ENCODE measurements at places on chromosomes 6 and 20.

DNA sequence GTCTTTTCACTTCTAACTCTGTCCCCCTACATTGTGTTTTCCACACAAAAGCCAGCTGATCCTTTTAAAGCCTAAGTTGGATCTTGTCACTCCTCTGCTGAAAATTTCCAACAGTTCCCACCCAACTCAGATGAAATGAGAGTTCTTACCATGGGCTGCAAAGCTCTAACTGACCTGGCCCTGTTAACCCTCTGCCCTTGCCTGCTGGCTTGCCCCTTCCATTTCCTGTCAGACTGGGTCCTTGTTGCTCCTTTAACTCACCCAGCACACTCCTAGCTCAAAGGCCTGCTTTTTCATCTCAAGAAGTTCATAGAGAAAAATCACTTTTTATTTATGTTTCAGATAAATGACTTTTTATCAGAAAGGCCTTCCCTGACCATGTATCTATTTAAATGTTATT lies 66.5 kb upstream of the HEY2 start:
- DNase-seq: no peak

- no peak for DNase-seq
Measured at GRCh38 chr6:139766796-139767195, 392.3 kb upstream of the CITED2 start.

- peak; percentile 56 for DNase-seq
Measured at GRCh38 chr6:100464903-100465700, at the start of gene SIM1. Gene SIM1, minus strand, starts transcription at chr6:100464921. Its CDS starts 1,453 bp downstream, at chr6:100463468.

DNA sequence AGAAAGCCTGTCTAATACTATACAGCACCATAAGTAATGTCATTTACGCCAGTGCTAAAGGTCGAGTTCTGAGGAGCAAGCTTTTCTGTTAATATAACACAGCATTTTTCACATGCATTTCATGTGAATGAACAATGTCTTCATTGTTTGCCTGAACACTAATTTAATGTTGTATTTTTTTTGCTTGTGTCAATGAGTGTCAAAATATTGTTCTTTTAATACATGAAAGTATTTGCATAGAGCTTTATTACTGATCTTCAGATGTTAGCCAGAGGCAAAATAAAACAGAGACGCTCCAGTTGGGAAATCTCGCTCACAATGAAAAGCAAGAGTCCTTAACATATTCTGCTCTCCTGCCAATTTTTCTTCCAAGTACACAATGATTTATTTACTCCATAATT lies 151.8 kb downstream of the FOXC1 start:
- DNase-seq: peak; percentile 74

- no peak for DNase-seq
Measured at GRCh38 chr6:127376685-127377084, 33.3 kb upstream of the ECHDC1 start.

GRCh38 chr20:58651946-58652605 lies 993 bp downstream of the STX16 start:
- peak; percentile 56 for DNase-seq

DNA sequence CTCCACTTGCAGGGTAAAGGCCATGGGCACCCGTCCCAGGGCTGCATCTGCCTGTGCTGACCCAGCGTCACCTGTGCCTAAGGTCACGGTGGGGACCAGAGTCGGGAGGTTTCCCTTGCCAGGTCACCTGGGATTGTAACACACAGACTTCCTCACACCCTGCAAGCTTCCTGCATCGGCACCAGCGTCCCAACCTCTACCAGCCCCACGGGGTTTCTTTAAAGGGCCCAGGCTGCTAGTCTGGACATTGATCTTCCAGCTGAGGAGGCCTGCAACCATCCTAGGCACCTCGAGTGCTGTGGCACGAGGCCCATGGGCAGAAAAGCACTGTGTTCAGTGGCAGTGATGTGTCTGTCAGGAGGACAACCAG lies 12.6 kb downstream of the ACSS1 start:
- DNase-seq: no peak

GRCh38 chr20:58575776-58576602 lies 60.8 kb upstream of the APCDD1L start:
- DNase-seq: no peak

GRCh38 chr6:63441266-63441956 lies 121.6 kb upstream of the LGSN start:
- DNase-seq: peak; percentile 28

- DNase-seq: no peak
Measured at GRCh38 chr20:57407541-57407956, 16.4 kb downstream of the RBM38 start.

GRCh38 chr20:2305946-2306345 lies 10.1 kb downstream of the TGM3 start:
- DNase-seq: peak; percentile 33

DNA sequence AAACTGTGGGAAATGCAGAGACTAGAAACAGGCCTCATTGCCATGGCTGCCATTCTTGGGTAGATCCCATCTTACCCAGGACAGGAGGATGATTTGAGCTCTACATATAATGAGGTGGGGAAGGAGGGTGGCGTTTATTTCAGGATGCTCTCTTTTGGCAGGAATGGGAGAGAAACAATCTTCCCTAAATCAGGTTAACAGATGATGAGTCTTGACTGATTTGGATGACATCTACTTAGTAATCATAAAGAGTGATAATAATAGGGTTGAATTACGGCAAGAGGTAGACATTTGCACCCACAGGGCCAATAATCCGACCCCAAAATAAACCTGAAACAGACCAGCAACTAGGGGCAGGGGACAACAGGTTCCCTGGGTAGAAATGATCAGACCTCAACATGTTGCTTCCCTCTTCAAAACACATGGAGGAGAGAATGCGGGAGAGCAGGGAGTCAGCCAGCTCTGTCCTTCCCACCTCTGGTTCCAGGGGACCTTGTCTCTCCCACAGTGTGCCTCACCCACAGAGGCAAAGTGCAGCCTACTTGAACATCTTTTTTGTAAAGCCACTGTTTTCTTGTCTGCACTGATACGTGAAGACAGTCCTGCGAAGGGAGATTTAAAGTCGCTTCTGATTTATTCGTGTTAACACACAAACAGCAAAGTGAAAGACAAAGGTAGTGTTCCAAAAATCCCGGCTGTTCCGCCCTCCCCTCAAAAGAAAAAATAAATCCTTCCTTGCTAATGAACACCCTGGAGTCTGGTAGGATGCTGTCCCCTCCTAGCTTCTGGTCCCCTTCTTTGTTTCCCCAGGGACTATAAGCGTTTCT lies 3.9 kb downstream of the FOXQ1 start:
- no peak for DNase-seq

DNA sequence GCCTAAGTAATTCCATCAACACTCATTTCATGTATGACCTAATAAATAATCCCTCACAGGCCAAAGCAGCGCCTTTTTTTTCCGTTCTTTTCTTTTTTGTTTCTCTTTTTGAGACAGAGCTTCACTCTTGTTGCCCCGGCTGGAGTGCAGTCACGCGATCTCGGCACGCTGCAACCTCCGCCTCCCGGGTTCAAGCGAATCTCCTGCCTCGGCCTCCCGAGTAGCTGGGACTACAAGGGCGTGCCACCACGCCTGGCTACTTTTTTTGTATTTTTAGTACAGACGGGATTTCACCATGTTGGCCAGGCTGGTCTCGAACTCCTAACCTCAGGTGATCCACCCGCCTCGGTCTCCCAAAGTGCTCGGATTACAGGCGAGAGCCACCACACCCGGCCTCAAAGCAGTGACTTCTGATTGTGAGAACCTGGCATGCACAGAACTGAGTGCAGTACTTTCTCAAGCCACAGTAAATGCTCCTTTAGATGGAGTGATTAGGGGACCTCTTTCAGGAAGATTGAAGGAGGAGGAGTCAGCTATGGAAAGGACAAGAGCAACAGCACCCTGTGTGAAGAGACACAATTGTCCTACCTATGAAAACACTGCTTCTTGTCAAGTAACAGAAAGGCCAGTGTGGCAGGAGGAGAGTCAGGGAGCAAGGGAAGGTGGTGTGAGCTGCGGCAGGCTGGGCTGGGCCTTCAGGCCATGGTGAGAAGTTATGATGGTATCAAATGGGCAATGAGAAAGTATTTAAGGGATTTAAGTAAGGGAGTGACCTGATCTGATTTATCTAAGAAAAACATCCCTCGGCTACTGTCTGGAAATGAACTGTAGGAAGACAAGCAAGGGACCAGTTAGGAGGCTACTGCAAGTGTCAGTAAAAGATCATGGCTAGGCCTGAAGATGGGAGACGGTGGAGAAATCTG lies 1.7 kb upstream of the SCAF8 start:
- no peak for DNase-seq

DNA sequence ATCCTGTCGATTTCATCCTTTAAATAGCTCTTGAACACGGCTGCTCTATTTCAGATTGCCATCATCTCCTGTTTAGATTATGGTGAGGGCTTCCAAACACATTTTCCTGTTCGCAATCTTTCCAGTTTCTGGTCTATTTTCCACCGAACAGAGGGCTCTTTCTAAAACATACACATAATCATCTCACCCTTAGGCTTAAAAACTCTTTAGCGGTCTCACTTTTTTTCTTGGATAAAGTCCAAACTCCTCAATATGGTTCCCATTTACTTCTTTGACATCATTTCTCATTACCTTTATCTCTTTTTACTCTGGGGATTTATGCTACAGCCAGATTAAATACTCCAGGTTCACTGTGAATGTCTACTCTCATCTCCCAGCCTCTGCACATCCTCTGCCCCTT lies 103.4 kb upstream of the STMND1 start:
- DNase-seq: no peak

- DNase-seq: no peak
Measured at GRCh38 chr6:8674126-8674525, 238.8 kb upstream of the SLC35B3 start.

- DNase-seq: no peak
Measured at GRCh38 chr20:52497731-52498130, 306.2 kb upstream of the ZFP64 start.

DNA sequence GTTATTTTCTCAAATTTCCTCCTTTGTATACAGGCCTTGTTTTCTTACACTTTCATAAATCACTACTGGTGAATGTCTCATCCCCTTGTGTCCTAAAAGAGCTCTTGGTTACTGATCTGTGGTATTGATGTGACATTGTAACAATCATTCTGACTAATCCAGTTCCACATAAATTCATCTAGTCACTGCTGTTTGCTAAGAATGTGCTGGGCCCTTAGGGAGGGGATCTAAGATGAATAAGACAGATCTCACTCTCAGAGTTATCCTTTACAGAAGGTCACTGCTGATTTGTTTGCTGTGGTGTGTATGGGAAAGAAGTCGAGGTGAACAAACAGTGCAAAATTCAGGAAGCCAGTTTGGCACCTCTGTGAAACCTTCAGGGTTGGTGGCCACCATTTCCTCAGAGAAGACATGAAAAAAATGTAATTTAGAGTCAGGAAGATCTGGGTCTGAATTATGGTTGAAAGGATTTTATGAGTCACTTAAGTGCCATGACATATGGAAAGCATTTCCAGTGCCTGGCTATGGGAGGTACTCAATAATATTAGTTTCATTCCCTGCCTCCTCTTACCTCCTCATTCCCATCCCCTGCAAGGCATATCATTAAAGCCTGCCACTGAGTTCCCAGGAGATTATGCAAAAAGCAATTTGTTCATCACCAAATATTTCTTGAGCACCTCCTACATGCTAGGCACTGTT lies 121.8 kb downstream of the COL9A1 start:
- DNase-seq: no peak

- DNase-seq: no peak
Measured at GRCh38 chr20:58271606-58272351, 37.7 kb upstream of the RAB22A start.

GRCh38 chr6:158662954-158663624 lies 13.2 kb downstream of the SYTL3 start:
- DNase-seq: peak; percentile 98

- DNase-seq: no peak
Measured at GRCh38 chr20:3032624-3033023, 10.8 kb upstream of the GNRH2 start.

DNA sequence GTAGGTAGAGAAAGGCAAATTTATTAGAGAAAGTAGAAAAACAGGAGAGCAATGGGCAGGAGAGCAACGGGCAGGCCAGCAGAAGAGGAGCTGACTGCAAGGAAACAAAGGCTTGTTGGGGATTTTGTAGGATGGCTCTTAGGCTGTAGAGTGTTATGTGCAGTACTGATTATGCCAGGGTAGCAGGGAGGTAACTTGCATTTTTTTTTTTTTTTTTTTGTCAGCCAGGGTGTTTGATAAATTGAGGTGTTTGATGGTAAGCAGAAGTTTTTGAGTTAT lies 36.2 kb upstream of the IER3 start:
- DNase-seq: no peak

- DNase-seq: no peak
Measured at GRCh38 chr6:27260836-27261375, 13.4 kb downstream of the PRSS16 start.

- no peak for DNase-seq
Measured at GRCh38 chr6:117870486-117871242, 36.4 kb upstream of the SLC35F1 start.

DNA sequence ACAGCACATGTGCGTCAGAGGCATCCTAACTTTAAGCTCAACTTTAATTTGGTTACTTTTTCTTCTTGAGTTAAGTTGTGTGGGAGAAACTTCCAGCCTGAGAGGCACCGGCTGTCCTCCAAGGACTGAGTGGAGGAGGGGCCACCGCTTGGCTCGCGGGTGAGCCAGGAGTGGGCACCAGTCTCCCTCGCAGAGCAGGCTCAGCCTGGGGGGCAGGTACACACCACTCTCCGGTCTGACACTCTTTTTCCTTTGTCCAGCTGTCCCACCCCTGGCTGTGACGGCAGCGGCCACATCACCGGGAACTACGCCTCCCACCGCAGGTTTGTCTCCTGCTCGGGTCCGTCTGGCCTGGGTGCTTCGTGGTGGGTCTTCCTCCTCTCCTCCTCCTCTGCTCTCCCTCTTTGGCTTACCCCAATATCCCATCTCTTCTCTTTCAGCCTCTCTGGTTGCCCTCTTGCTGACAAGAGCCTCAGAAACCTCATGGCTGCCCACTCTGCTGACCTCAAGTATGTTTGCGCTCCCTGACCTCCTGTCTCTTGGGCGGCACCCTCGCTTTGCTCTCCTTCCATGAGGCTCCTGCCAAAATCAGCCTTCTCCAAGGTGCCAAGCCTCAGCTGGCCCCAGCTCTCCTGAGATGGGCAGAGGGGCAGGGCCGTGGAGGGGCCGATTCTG lies 32.6 kb upstream of the PCMTD2 start:
- peak; percentile 37 for DNase-seq

- DNase-seq: no peak
Measured at GRCh38 chr6:7787137-7787608, 61.3 kb downstream of the BMP6 start.

DNA sequence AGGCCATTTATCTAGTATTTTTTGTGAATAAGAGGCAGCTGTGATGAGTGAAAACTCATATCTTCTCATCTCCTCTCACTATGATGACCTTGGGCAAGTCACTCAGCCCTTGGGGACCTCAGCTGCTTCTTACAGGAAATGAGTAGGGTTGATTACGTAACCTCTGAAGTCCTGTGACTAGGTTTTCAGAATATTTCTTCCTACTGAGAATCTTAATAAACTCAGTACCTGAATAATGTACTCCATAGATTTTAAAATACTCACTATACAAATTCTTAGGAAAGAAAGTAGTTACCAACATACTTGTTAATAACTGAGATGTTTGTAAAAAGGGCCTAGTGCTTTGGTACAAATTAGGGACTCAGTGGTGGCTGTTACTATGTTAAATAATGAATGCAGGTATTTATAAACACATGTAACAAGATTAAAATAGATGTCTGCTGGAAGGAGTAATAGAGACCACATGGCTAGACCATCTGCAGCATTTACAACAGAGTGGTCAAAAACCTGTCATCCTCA lies 60.9 kb downstream of the RPRD1B start:
- DNase-seq: no peak

- DNase-seq: no peak
Measured at GRCh38 chr20:711576-711975, 36.0 kb upstream of the SCRT2 start.

Measured in DMS79 treated with DMSO at 0.1 percent for 48 hours (cell line).